ENCODE measurements at places on chromosomes 11 and 22.

- no peak for DNase-seq
Observed at GRCh38 chr22:50686794-50687193, 14.2 kb downstream of the SHANK3 start.

DNA sequence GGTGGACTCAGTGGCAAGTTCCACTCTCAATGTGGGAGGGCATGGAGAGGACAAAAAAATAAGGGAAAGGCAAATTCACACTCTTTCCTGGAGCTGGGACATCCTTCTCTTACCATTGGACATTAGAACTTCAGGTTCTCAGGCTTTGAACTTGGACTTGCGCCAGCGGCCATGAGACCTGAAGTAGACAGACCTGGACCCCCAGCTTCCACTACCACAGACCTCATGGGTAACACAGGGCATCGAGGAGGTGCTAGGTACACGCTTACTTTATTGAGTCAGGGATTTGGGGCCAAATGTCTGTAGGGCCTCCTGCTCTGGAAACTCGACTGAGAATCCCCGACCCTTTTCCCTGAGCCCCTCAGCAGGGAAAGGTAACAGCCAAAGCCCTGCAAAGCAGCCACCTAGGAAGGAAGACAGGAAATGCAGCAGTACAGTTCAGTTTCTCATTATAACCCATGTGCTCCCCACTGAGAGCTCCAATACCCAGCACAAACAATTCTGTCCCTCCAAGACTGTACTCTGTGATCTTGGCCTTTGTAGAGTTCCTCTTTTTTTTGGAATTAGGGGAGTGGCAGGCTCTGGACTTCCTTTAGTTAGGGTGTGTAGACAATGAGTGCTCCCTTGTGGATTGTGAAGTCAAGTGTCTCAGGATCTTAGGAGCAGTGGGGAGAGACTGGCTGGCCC lies 5.7 kb downstream of the CHRNA10 start:
- no peak for DNase-seq

DNA sequence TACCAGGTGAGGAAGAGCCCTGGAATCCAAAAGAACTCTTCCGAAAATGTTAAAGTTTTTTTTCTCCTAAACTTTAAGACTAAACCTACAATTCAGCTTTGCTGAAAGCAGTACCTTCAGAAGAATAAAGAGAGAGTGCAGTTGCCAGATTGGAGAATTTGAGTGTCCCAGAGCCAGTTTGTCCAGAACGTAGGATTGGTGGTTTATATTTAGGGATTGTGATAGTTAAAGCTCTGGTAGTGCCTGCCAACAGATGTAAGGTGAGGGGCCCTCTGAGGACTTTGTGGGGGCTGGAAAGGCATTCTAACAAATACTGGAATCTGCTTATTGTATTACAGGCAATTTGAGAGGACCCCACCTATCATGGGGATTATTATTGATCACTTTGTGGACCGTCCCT lies 39.8 kb downstream of the ATG13 start:
- DNase-seq, result no peak

GRCh38 chr11:133198438-133198837 lies 333.9 kb downstream of the OPCML start:
- no peak for DNase-seq

DNA sequence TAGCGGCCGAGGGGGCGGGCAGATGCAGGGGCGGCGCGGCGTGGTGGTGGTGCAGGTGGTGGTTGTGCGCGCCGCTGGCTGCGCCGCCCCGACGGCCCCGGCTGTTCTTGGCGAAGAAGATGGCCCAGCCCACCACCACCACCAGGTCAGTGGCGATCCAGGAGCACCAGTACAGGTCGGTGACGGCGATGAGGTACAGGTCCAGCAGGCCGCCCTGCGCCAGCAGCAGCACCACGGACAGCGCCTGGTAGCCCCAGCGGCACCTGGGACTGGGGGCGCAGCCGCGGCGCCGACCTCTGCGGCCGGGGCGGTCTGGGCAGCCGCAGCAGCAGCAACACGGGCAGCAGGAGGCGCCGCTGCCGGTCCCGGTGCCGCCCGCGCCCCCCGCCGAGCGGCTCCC lies 879 bp downstream of the TMEM121B start:
- peak; percentile 85 for DNase-seq

DNA sequence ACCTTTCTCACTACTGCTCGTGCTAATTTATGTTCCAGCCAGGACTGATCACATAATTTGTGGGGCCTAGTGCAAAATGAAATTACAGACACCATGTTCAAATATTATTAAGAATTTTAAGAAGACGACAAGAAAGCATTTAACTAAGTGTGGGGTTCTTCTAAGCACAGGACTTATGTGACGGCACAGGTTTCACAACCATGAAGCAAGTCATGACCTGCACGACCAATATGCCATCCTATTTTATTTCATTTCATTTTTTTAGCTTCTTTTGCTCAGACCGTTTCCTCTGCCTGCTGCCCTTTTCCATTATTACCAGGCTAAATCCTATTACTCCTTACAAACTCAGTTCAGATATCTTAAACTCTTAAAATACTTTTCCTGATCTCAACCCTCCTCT lies 462.5 kb downstream of the AASDHPPT start:
- DNase-seq, result no peak

GRCh38 chr22:23908587-23909205 lies 14.5 kb downstream of the MIF start:
- DNase-seq, result no peak

GRCh38 chr11:124934862-124935547 lies 842 bp downstream of the HEPACAM start:
- DNase-seq, result no peak

DNA sequence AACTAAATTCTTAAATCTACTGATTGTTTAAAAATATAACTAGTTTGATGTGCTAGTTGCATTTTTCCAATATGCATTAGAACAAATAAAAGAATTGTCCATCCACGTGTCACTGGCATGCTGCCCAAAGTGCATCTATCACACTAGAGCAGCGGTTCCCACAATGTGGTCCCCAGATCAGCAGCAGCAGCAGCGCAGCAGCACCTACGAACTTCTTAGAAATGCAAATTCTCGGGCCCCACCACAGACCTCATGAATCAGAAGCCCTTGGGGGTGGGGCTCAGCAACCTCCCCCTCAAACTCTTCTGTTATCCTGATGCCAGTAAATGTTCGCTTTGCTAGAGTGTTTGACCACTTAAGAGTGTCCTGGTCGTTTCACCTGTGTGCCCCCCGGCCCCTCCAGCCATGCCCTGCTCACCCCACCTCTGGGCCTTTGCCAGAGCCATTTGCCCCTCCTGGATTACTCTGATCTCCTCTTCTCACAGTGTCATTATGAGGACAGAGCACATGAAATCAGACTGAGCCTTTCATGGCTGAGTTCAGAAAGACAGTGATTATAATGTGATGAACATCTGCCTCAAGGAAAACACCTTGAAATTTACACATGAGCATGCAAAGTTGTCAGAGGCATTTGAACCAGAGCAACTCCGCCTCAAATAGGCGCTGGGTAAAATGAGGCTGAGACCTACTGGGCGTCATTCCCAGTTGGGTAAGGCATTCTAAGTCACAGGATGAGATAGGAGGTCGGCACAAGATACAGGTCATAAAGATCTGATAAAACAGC lies 12.6 kb upstream of the VSIG10L2 start:
- DNase-seq, result no peak

- DNase-seq, result no peak
Observed at GRCh38 chr11:87329172-87329571, 291.4 kb downstream of the TMEM135 start.

- no peak for DNase-seq
Observed at GRCh38 chr22:20639343-20639742, 131.9 kb downstream of the MED15 start.

- DNase-seq, result no peak
Observed at GRCh38 chr11:107468596-107468995, 11.0 kb upstream of the CWF19L2 start.

DNA sequence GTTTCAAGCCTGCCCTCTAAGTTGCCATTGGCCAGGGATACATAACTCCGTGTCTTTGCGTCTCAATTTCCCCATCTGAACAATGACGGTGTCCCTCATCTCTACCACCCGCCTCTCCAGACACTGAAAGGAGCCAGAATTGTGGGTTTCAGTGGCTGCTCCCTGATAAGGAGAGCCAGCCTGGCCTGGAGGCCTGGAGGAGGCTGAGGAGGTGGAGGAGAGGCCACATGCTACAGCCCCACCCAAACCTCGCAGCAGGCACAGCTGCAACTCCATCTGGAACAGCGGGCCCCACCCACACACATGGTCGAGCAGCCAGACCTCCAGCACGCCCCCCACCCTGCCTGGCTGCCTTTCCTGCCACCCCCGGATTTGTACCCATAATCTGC lies 34.4 kb upstream of the CD82 start:
- no peak for DNase-seq

DNA sequence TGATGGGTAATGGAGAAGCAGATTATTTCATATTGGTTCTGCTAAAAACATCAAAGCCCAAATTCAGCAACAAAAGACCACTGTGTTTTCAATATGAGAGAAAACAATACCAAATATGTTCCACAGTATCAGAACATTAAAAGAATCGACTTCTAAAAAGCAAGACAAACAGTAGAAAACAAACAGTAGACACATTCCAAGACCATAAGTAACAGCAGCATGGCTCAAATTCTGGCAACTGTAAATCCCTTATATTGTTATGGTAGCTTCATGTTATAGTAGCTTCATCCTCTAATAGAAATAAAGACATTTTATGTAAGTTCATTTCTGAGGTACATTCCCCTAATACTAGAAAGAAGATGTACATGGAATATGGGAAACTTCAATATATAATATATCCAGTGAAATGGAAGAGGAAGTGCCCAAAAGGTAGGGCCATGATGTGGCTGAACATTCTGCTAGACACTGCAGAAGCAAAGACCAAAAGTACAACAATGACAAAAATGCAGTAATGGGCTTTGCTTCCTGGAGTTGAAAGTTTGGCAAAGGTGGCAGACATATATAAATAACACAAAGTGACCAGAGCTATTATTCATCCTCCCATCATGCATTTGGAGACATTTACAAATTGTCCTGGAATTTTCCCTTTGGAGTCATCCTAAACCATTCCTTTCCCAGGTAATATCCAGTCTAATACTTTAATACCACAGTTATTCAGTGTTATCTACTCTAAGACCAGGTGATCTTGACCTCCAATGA lies 299.9 kb downstream of the DCDC1 start:
- DNase-seq, result no peak

DNA sequence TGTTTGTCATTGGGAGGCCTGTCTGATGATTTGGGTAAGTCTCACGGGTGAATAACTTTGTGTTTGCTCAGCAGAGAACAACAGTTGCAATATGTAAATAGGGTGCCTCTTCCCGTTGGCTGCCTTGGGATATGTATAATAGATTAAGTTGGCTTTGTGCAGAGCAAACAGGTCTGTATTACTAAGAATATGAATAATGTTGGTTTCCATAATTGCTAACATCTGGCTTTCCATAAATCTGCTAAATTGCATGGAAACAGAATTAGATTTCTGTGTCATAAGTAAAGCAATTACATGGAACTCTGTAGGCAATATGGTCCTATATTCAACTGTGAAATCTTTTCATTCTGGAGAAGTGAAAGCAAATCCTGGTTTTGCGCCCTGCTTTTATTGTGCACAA lies 636.0 kb upstream of the ANO5 start:
- no peak for DNase-seq

- no peak for DNase-seq
Observed at GRCh38 chr11:88535266-88535665, 197.7 kb upstream of the CTSC start.

GRCh38 chr11:134614141-134614540 lies 202.1 kb upstream of the B3GAT1 start:
- DNase-seq, result no peak

Data from ELF-1 (cell line).